Activated CD4-positive, alpha-beta T cell treated with anti-CD3 and anti-CD28 coated beads, Interleukin-2, amount 50 U/mL, for 1 hour (primary cell): ENCODE measurements at places on chromosomes 7 and 10.

- no peak for DNase-seq
These were observed 2.4 kb upstream of the EBF3 start for GRCh38 chr10:129966370-129966888.

DNA sequence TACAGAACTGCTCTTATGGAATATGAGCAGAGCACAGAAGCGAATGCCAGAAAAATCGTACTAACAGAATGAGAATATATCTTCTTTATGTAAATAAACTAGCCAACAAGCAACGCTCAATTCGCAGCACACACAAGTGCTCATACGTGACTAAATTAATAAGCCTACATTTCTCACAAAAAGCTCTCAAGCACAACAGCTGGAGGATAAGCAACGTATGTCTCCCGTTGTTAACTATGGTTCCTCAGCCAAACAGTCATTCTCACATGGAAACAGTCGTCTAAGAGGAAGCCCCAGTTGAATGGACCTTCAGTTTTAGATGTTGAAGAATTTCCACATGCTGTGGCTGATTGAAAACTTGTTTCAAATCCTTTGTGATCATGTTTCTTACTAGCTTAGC, 110.4 kb downstream of the PKD1L1 start:
- DNase-seq = no peak

GRCh38 chr7:132249256-132249971, 326.9 kb downstream of the PLXNA4 start:
- DNase-seq = no peak

- DNase-seq = no peak
These were observed 285.6 kb downstream of the HGF start for GRCh38 chr7:81484261-81484660.

- no peak for DNase-seq
These were observed 66.6 kb downstream of the PLXNA4 start for GRCh38 chr7:132509643-132510042.

DNA sequence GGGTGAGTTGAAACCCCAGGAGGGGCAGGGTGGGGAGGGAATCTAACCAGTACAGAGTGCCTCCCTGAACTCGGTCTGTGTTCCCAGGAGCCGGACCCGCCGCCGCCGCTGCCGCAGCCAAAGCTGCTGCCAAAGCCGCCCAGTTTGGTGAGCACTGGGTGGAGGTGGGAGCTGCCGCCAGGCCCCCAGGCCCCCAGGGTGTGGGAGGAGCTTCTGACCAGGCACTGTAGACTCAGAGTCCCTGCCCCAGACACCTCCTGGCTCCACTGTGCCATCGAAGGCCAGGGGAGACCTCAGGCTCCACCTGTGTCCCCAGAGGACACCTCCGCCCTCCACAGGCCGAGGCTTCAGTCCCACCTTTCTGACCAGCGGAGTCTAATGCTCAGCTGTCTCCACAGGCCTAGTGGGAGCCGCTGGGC, 20.4 kb upstream of the LIMK1 start:
- no peak for DNase-seq

GRCh38 chr7:5278766-5279165, 4.0 kb upstream of the SLC29A4 start:
- no peak for DNase-seq

- DNase-seq = no peak
These were observed 54.7 kb downstream of the PON1 start for GRCh38 chr7:95269640-95270039.

GRCh38 chr7:108711611-108712010, 141.9 kb downstream of the DNAJB9 start:
- no peak for DNase-seq

GRCh38 chr10:44951576-44952226, 7.9 kb upstream of the RASSF4 start:
- DNase-seq = no peak

GRCh38 chr7:16270844-16271243, 150.5 kb downstream of the CRPPA start:
- DNase-seq = no peak

DNA sequence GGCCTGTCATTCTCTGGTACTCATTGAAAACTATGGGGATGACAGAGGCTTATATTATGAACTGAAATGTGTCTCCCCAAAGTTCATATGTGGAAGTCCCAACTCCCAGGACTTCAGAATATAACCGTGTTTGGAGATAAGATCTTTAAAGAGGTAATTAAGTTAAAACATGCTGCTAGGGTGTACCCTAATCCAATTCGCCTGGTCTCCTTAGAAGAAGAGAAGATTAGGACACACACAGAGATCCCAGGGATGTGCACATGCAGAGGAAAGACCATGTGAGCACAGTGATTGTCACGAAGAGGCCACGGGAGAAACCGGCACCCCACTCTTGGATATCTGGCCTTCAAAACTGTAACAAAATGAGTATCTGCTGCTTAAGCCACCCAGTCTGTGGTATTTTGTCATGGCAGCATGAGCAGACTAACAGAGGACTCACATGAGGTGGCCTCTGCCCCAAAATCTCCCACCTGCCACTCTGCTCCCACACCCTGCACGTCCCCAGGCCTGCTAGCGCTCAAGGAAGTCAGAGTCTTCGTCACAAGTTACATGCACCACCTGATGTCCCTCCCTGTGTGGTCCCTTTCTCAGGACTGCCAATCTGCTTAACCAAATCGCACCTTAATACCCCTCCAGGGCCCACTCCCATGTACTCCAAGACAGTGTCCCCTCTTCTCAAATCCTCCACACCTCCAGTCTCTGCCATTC, 26.8 kb downstream of the PLAC9 start:
- no peak for DNase-seq

GRCh38 chr10:123462756-123463155, 203.4 kb upstream of the GPR26 start:
- no peak for DNase-seq

- peak; percentile 54 for DNase-seq
These were observed at the start of gene CARD11 for GRCh38 chr7:3043544-3044371. Gene CARD11 (minus strand): TSS chr7:3043867. CDS start chr7:2958506, 85,361 bp downstream.

DNA sequence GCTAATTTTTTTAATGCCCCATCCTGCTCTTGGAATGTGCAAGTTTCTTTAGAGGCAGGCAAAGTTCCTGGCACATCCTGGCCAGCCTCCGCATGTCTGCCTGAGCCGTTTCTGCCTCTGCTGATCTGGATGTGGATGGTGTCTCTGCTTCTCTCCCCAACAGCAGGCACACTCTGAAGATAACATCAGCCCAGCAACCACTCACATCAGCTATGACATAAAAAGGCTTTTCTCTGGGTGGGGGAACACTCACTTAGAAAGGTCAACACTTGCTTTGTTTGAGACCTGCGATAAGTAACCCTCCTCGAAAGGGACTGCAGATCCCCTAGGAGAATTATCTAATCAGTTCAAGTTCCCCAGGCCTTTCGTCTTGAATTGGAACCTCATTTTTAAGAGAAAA, 142.9 kb downstream of the FGFR2 start:
- DNase-seq = no peak

GRCh38 chr10:28558923-28559508, 26.1 kb downstream of the WAC start:
- no peak for DNase-seq

DNA sequence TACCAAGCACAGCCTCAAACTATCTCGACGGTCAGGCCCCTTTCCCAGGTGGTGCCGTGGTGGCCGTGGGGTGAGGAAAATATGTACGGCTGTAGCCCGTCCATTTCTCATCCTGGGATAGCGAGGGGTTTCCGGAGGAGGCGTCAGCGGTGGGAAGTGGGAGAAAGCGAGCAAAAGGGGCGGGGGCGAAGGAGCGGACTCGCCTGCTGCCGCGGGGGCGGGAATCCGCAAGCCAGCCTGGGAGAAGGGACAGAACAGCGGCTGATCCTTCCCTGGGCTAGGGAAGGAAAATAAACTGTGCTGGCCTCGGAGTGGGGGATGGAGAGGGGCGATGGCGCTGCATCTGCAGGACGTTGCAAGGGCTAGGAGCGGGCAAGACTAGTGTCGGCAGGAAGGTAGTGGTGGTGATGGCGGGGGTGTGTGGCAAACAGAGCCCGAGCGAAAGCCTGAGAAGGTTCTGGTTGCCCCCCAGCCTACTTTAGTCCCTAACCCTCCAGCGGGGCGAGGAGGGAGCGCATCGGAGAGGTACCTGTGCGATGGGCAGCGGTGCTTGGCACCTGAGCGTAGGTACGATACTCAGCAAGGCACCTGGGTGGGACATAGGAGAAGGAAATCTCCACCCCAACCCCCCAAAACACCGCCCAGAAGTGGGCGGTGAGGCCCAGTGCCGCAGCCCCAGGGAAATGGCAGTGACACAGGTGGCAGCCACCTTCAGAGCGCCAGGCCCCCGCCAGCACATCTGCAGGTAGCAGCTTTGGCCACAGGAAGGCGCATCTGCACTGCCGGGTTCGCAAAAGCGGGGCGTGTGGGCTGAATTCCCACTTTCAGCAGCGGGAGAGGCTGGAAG, 49.9 kb upstream of the STEAP1B start:
- peak; percentile 19 for DNase-seq

DNA sequence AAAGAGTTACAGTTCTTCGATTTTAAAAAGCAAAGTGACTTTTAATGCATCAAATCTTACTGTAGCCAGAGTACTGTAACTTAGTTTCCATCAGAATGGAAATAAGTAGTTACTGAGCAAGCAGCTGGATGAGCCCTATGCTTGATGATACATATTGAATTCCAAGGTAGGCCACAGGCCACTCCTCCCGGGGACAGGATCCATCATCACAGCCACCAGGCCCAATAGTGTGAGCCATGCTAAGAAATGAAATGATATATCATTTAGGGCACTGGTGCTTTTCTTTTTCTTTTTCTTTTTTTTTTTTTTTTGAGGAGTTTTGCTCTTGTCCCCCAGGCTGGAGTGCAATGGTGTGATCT, 42.9 kb upstream of the TOMM7 start:
- DNase-seq = no peak

DNA sequence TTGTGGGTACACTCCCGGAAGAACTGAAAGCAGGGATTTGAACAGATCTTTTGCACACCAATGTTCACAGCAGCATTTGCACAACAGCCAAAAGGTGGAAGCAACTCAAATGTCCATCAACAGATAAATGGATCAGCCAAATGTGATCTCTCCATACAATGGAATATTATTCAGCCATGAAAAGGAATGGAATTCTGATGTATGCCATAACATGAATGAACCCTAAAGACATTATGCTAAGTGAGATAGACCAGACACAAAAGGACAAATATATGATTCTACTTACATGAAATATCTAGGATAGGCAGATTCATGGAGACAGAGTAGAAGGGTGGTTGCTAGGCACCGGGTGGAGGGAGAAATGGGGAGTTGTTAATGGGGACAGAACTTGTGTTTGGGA, 36.7 kb downstream of the CLEC2L start:
- DNase-seq = no peak

DNA sequence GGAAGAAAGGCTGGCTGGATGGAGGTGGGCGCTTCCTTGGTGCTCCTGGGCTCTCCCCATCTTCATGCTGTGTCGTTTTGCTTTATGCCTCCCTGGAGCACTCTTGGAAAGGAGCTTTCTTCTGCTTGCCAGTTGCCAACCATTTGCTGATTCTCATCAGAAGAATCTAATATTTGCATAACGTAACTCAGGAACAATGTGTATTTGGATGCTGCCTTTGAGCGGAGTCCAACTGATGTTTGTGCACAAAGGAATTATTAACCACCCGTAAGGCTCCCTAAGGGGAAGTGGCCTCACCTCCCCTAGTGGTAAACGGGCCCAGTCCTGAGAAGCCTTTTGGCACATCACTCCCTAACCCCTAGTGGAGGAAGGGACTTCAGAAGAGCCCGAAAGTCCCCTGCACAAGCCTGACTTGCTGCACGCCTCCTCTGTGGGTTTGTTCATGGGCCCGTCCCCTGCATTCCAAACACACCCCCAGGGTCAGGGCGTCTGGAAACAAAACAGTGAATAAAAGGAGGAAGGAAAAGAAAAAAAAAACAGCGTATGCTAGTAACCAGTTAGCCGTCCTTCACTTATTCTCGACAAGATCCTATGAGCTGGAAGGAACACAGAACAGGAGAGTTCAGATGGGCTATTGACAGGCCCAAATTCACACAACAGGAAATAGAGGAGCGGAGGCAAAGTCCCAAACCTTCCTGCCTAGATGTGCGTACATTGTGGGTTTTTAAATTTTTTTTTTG, 602.2 kb downstream of the LRMDA start:
- DNase-seq = no peak

GRCh38 chr10:98510412-98510995, 63.8 kb upstream of the HPS1 start:
- no peak for DNase-seq

DNA sequence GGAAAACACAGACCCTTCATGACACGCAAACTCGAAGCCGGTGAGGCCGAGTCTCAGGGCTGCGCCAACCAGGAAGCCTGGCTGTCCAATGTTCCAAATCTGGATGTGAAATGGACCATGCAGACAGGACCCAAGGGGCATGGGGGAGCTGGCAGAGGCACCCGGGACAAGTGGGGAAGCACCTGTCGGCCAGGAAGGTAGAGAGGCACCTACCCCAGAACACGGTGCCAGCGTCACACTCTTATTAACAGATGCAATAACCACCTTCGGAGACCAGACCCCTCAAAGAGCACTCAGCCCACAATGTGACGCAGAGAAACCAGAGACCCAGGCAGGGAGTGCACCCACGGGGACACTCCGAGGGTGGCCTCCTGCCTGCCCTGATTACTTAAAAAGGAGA, 88.3 kb upstream of the PDGFA start:
- no peak for DNase-seq

- no peak for DNase-seq
These were observed 21.1 kb downstream of the ZNF282 start for GRCh38 chr7:149216402-149216801.

GRCh38 chr10:11381023-11381422, 230.4 kb downstream of the USP6NL start:
- no peak for DNase-seq

GRCh38 chr10:103350175-103350516, 794 bp downstream of the PCGF6 start:
- DNase-seq = no peak
